ENCODE measurements at places on chromosomes 2 and 18. TPM values are rescaled to one million over a fixed set of nuclear protein-coding genes. Genes with fewer than 3 reads are reported as not detected.

Gene HNMT
- polyA plus RNA-seq = not detected

Gene FAM124B
- polyA plus RNA-seq = 3.2 TPM

Gene HRH4
- 1.3 TPM for polyA plus RNA-seq

Gene EFHD1
- 1.3 TPM for polyA plus RNA-seq

Gene CYP27C1
- polyA plus RNA-seq = not detected

Gene STK25
- polyA plus RNA-seq = 99.6 TPM

Gene PDE1A
- not detected for polyA plus RNA-seq

Gene ATP6V1C2
- not detected for polyA plus RNA-seq

Gene PTH2R
- not detected for polyA plus RNA-seq

Gene EHBP1
- 17.6 TPM for polyA plus RNA-seq

Gene ICOS
- polyA plus RNA-seq = 36.4 TPM

Gene SCTR
- polyA plus RNA-seq = not detected

Gene ERBB4
- polyA plus RNA-seq = not detected

Gene SEH1L
- polyA plus RNA-seq = 26.9 TPM

Gene IL36RN
- not detected for polyA plus RNA-seq

Gene CAPN14
- 0.08 TPM for polyA plus RNA-seq

All from CD4-positive, CD25-positive, alpha-beta regulatory T cell (primary cell).